ENCODE measurements at places on chromosomes 7 and 10.

DNA sequence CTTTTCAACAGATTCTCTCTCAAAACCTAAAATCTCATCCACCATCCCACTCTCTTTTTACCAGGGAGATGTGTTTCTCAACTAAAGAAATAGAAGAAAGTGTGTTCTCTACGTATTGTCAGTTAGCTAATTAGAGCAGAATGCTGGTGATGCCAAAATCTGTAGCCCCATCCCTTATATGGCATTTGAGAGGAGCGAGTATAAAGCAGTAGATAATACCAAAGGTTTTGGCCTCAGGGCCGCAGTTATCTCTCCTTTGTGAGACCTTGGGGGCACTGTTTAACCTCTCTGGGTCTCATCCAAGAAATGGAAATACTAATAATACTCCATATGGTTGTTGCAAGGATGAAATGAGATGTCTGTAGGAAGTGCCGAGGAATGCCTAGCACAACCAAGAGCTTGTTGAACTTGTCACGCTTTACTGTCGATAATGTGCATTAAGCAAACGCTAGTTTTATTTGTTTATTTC, 456 bp upstream of the DLD start:
- no peak for DNase-seq

DNA sequence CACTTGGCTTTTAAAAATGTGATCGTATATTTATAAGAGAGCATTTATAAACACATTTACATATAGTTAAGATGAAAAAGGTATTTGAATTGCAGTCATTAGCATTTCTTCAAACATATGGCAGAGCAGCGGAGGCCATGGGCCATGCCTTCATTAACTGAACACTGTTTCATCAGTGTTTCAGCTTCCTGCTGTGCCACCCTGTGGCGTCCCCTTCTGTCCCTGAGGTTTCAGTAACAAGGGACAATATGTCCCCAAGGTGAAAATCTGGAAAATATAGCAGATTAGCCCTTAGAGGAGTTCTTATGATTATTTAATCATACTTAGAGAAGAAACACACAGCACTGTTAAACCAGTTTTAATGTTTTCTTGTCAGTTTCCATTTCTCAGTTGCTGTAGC, 577.8 kb downstream of the ETV1 start:
- no peak for DNase-seq

DNA sequence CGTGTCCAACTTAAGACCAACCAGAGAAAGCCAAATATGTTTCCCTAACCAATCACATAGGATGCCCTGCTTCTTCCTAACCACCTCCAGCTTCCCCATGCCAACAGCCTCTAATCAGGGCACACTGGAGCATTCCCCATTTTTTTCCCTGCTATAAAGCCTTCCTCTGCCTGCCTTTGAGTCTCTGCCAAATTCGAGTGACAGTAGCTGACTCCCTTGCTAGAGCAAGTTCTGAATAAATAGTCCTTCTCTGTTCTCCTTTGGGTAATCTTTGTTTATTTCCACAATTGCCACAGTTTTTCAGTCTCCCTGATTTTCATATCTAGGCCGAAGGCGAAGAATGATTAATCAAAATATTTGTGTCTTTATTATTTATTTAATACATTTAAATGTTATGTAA, 96.7 kb downstream of the ANLN start:
- DNase-seq = no peak

GRCh38 chr10:44978213-44978569, 418 bp downstream of the DEPP1 start:
- DNase-seq = no peak

GRCh38 chr10:5500910-5501309, 1.5 kb upstream of the CALML5 start:
- DNase-seq = no peak

- DNase-seq = no peak
Observed at GRCh38 chr7:40047661-40048060, 86.8 kb downstream of the MPLKIP start.

DNA sequence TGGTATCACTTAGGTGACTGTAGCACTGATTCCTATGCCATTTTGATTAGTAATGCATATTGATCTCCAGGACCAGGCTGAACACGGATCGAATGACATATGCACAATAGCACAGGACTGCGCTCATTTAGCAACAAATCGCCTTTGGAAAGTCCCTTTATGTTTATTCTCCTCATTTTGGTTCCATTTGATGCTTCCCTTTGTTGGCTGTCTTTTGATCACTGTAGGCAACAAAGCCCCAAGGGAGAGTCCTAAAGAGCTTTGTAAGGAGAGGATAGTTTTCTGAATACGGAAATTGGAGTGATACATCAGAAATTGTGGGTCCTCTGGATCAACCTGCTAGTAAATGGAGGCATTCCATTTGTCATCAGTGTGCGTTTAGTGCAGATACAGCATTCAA, 1111.4 kb downstream of the SORCS1 start:
- no peak for DNase-seq

GRCh38 chr10:120506674-120507073, 49.6 kb downstream of the PLPP4 start:
- no peak for DNase-seq

GRCh38 chr7:41451826-41452225, 251.1 kb downstream of the INHBA start:
- peak; percentile 11 for DNase-seq
